ENCODE measurements at places on chromosomes 1 and 21.

DNA sequence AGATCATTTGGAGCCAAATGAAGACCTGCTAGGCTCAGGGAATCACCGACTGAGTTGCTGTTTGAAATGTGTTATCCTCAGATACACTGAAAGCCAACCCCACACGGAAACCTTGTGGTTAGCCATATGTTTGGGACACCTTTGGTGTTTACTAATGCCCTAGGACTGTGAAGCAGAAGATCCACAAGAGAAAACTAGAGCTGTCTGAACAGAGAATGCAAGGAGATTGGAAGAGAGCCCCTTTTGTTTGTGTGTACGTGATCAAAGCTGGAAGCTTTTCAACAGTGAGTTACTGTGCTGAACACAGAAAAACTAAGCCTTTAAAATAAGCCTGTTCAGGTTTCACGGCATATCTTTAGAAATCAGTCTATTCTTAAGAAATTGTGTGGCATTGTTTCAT, 908.2 kb upstream of the ADGRL2 start:
- no peak for DNase-seq

DNA sequence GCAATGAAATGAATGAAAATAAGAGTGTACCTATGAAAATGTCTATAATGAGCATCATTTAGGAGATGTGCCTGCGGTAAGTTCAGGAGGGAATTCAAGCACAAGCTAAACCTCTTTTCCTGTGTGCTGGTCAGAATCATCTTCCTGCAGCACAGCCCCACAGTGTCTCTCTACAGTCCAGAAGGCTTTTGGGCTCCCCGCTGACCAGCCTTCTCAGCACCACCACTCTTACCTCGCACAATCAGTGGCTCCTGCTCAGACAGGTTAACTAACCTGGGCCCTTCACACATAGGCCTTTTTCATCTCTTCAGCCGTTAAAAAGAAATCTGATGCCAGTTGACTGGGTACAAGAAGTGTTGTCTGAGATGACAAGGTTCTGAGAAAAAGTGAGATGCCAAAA, 57.7 kb downstream of the LRRC8C start:
- DNase-seq = no peak

GRCh38 chr1:55284856-55285255, 69.7 kb upstream of the USP24 start:
- no peak for DNase-seq

DNA sequence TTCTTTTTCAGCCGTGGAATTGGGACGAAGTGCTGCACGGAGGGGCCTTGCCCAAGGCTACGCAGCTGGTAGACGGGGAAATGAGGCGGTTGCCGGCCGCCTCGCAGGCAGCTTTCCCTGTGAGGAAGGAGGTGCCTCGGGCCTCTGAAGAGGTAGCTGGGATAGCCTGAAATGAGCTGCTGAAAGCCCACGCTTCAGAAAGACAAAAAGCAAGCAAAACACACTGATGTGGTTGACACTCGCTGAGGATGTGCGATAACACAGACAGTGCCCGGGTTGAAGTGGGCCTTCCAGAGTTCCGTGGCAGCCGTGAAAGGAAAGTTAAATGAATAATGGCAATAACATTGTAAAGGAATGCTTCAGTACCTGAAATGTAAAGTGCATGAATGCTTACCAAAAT, 47.2 kb downstream of the S1PR1 start:
- DNase-seq = peak; percentile 48

GRCh38 chr1:173903827-173904531, 13.1 kb downstream of the SERPINC1 start:
- no peak for DNase-seq

GRCh38 chr1:167083871-167084270, 6.3 kb downstream of the GPA33 start:
- DNase-seq = no peak

DNA sequence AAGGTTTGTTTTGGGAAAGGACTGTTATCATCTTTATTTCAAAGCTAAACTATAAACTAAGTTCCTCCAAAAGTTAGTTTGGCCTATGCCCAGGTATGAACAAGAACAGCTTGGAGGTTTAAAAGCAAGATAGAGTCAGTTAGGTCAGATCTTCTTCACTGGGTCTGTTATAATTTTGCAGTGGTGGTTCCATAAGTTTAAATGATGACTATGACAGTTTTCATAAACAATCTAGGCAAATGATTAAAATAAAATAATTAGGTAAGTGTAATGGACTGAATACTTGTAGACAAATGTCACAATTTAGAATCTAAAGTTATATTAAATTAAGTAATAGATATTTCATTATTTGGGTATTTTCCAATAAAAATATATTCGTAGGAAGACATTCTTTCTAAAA, 21.4 kb upstream of the PLA2G5 start:
- DNase-seq = no peak

GRCh38 chr1:236952246-236953003, 51.8 kb downstream of the MT1HL1 start:
- no peak for DNase-seq

GRCh38 chr1:17161926-17162800, 42.8 kb upstream of the PADI1 start:
- DNase-seq = no peak

DNA sequence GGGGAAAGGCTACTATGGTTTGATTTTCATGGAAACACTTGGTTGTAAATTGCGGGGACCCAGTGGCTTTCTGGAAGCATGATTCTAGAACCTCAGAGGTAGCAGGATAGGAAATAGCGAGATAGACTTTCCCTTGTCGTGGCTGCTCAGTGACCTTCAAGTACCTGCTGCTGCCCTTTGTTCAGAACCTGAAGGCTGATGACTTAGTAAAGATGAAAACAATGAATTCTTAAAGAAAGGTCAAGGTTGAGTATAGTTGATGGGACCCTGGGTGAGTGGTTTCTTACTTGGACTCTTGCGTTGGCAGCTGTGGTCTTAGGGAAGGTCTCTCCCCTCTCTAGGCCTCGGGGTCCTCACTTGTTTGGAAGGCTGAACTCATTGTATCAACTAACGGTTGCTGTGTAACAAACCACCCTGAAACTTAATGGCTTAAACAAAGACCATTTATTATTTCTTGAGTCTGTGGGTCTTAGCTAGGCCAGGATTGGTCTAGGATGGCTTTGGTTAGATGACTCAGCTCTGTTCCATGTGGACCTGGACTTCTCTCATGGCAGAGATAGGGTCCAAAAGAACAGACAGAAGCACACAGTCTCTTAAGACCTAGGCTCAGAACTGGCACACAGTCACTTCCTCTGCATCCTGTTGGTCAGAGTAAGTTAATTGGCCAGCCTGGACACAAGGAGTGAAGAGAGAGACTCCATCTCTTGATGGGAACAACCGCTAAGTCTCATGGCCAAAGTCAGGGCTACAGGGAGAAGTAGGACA, 89.2 kb upstream of the SELENON start:
- DNase-seq = no peak

- DNase-seq = no peak
Observed at GRCh38 chr21:41817877-41818855, 51.3 kb upstream of the RIPK4 start.

- no peak for DNase-seq
Observed at GRCh38 chr1:190416239-190416638, 61.4 kb downstream of the BRINP3 start.

DNA sequence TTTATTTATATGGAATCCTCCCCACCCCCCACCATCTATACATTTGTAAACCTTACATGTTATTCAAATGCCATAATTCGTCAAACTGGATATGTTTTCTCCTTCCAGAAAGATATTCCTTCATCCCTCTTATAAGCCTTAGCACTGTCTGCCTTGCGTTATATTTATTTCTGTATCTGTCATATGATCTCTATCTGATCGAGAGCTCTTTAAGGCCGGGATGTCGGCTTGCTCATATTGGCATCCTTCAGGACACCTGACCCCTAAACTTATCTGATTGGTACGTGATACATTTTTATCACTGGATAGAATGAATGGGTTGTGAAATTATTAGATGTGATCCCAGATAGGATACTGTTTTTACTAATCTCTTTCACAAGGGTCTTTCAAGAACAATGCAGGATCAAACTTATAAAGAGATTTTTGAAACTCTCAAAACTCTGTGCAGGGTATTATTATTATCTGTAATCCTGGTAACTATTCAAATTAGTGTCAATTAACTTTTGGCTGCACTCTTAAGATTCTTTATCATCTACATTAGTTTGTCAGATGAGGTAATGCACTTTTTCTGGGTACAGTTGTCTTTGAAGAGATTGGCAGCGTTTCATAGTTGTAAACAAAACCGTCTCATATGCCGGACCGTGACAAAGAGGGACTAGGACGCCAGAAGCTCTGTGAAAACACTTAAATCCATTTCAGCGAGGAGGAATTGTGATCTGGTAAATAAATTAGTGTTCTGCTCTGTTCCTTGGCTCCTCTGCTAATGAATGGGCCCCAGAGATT, 152.0 kb downstream of the KIF26B start:
- no peak for DNase-seq

DNA sequence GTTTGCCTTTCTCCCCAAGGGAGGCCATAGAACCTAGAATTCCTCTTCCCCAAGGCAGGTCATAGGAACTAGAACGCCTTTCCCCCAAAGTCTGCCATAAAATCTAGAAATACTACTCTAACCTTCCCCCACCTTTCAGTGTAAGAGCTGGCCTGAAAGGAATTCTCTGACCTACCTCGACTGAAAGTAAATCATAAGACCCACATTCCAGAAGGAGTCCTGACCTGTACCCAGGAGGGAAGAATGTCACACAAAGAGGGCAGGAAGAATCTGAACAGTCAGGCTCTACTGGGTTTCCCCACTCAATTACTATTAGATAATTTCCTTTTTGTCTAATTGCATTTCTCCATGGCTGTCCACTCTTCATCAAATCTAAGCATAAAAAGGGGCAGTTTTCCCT, 5.7 kb upstream of the ATG4C start:
- no peak for DNase-seq

DNA sequence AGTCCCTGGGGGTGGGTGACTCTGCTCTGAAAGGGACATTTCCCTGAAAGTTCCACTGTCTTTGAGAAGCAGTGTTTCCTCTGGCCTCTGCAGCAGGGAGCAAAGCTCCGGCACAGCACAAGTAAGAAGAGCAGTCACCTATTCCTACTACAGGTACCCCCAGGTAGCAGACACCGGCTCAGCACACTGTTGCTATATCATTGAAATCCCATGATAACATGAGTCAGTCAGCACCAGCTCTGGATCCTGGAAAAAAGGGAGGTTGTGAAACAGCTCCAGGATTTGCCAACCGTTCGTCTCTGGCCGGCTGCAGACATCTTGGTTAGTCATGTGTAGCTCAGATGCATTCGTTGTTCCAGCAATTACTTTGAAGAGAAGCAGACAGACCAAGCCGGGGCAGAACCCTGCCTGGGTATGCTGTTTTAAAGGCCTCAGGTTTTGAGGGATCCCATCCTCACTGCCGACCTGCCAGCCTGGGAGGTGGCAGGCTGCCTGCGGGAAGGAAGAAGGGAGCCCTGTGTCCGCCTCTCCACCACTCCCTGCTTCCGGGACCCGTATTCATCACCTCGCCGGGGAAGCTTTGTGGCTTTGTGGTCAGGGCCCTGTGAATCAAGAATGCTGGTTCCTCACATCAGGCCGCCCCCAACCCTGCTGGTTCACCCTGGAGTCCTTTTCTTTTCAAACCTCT, 139.2 kb downstream of the CLIC6 start:
- peak; percentile 57 for DNase-seq

DNA sequence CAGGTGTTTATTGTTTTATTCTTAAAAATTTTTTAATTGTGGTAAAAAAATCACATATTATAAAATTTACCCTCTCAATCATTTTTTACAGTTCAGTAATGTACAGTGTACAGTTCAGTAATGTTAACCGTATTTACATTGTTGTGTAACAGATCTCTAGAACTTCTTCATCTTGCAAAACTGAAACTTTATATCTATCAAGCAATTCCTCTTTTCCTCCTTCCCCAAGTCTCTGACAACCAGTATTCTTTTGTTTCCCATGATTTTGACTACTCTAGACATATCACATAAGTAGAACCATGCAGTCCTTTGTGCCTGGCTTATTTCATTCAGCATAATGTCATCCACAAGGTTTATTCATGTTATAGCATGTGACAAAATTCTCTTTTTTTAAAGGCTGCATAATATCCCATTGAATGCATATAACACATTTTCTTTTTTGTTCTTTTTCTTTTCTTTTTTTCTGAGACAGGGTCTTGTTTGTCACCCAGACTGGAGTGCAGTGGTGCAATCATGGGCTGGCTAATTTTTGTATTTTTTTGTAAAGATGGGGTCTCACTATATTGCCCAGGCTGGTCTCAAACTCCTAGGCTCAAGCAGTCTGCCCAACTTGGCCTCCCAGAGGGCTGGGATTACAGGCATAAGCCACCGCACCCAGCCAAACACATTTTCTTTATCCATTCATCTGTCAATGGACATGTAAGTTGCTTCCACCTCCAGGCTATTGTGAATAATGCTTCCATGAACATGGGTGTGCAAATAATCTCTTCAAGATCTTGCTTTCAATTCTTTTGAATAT, 17.2 kb upstream of the RCSD1 start:
- DNase-seq = no peak

- DNase-seq = no peak
Observed at GRCh38 chr1:234900595-234900994, 228.0 kb downstream of the TOMM20 start.

DNA sequence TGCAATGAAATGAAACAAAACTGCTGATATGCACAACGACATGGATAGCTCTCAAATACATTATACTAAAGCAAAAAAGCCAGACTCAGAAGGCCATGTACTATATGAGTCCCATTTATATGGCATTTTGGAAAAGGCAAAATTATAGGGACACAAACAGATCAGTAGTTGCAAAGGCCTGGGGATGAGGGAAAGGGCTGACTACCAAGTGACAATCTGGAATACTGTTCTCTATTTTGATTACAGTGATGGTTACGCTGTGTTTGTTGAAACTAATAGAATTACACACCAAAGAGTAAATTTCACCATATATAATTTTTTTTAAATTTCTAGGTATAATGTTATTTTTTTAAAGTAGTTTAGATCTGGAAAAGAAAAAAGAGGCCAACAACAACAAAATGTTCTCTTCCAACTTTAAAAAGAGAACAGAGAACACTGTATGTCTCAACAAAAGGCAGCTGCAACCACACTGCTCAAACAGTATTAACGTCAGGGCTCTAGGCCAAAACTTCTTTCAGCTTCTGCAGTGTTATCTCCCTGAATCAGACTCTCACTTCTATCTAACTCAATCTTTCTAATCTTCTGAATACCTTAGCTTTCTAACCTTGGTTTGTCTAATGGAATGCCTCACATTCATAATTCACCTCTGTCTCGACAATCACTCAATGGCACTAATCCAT, 75.8 kb downstream of the FOXJ3 start:
- DNase-seq = no peak

DNA sequence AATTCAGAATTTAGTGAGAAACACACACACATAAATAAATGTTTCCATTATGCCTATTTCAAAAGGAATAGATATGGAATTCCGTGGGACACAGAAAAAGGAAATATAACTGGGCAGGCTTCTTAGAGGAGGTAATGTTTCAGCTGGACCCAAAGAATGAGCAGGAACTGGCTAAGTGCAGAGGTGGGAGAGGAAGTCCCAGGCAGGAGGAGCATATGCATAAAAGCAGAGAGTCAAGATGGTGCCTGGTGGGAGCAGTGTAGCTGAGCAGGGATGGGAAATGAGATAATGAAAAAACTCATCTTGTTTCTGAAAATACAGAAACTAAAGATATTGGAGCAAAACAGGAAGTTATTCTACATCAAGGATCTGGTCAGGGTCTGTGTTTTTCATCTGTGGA, 115.2 kb upstream of the MAGI3 start:
- no peak for DNase-seq

- DNase-seq = no peak
Observed at GRCh38 chr1:225855503-225856300, 26.5 kb downstream of the TMEM63A start.
